ENCODE measurements at places on chromosomes 6 and 20.

GRCh38 chr6:75261299-75261698, 17.7 kb upstream of the COX7A2 start:
- no peak for DNase-seq

GRCh38 chr6:36576578-36576977, 17.6 kb upstream of the SRSF3 start:
- no peak for DNase-seq

DNA sequence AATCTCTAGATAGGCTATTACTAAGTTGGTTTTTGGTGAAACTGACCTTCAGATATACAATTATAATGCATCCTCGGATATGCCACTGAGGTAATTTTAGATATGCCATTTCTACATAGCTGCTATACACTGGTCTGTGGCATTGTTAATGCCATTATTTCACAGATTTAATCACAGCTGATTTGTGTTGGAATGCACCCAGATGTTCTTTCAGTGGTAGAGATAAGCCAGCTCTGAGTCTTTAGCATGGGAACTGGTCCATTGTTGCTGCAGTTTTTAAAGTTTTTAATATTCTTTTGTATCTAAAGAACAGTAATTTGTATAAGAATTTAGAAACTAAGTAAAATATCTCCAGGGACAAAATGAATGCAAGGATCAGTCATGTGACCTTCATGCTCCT, 6.8 kb downstream of the TMX4 start:
- no peak for DNase-seq

GRCh38 chr6:27726619-27727023, 185.6 kb downstream of the OR2B2 start:
- DNase-seq: no peak

DNA sequence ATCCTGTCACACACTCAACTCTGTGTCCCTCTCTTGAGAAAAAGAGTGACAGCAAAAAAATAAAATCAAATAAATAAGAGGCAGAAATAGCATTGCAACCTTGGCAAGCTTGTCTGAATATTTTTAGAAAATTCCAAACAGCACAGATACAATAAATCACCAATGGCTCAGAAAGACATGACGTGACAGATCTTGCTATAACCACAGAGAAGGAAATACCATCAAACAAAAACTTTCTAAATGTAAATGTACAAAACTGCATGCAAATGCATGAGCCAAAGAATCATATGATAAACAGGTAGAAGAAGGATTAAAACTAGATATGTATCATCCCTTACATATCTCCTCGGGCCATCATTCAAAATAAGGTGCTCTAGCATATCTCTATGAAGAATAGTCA, 549.2 kb upstream of the NOX3 start:
- DNase-seq: no peak

- no peak for DNase-seq
These were observed 13.7 kb downstream of the QRSL1 start for GRCh38 chr6:106643061-106643460.

GRCh38 chr6:148735989-148736388, 10.8 kb upstream of the UST start:
- no peak for DNase-seq

- no peak for DNase-seq
These were observed 36.2 kb upstream of the SCUBE3 start for GRCh38 chr6:35177596-35177995.

DNA sequence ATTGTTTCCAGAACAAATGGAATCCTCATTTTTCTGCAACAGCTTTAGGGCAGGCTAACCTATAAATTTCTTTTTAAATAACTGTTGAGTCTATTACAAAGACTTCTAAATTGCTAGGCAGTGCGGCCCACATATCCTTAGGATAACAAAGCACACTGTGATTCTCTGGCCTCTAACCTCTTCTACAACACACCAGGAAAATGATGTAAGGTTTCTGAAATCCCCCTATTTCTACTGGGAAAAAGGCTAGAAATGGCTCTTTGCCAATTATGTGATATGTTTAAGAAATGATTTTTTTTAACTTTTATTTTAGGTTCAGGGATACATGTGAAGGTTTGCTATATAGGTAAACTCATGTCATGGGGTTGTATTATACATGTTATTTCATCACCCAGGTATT, 17.3 kb upstream of the NT5E start:
- no peak for DNase-seq

DNA sequence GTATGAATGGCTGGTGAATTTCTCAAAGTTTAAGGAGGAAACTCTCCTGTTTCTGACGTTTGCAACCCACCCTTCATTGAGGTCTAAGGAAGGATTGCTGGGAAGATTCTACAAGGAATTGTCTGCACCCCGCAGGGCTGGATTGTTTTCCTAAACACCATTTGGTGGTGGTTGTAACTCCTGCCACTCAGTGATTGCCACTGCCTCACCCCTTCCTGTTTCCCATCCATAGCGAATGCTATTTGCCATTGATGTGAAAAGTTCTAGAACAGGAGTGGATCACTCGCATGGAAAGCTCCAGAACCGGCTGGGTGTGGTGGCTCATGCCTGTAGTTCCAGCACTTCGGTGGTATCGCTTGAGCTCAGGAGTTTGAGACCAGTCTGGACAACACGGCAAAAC, 8.7 kb upstream of the DSP start:
- no peak for DNase-seq

- DNase-seq: no peak
These were observed 675.9 kb upstream of the CITED2 start for GRCh38 chr6:140050101-140050995.

DNA sequence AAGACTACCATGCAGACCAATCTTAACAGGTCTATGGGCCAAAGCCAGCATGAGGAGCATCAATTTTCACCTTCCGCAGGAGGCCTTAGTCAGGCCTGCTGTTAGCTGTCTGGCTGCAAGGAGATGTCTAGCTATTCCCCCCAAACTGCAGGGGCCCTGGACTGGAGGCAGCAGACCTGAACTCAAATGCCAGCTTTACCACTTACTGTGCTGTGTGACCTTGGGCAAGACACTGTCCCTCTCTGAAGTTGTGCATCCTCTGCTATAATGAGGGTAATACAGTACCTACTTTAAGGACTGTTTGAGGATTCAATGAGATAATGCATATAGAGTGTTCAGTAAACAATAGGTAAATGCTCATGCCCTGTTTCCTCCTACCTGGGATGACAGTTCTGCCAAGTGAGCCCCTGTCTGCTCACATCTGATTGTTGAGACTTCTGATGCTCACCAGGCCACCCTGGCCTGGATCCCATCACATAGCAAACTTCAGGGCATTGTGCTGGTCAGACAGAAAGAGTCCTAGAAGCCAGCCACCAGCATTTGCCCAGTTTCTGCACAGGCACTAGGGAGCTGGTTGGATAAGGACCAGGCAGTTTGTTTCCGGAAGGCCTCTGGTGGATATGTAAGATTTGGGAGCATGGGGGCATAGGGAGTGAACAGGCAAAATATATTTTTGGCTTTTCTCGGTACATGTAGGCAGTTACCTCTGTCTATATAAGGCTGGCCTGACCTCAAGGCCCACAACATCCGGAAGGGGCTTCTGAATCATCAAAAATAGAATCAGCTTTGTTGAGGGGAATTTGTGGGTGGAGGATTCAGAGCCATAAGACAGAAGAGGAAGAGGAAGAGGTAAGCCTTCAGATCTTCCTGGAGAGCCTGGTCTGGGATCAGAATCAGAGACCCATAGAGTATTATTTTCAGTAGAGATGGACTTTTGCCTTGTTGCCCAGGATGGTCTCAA, 2.3 kb upstream of the OCSTAMP start:
- DNase-seq: no peak
